Inflammatory macrophage (primary cell): ENCODE measurements at places on chromosomes 4 and X.

GRCh38 chr4:138946306-138946705, 69.3 kb upstream of the NOCT start:
- no peak for DNase-seq

GRCh38 chrX:45134315-45134731, 66.4 kb downstream of the DIPK2B start:
- DNase-seq = no peak

- DNase-seq = no peak
Measured at GRCh38 chr4:160872491-160872890, 1291.3 kb downstream of the FSTL5 start.

GRCh38 chrX:108447303-108447702, 7.7 kb downstream of the COL4A5 start:
- no peak for DNase-seq

DNA sequence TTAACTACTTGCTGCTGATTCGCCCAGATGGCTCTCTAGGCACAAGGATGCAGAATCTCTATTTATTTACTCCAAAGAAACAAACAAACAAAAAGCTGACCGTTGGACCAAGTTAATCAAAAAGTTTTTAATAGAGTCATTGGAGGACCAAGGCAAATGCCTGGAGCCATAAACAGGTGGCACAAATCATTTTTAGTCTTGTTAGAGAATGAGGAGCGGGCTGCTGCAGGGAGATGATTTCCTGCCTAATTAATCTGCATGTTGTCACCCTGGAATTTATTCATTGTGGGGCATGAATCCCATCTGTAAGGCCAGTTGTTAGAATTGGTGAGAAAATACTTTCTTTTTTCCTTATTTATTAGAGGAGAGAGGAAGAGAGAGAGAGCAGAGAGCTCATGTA, 147.4 kb upstream of the GATB start:
- no peak for DNase-seq

DNA sequence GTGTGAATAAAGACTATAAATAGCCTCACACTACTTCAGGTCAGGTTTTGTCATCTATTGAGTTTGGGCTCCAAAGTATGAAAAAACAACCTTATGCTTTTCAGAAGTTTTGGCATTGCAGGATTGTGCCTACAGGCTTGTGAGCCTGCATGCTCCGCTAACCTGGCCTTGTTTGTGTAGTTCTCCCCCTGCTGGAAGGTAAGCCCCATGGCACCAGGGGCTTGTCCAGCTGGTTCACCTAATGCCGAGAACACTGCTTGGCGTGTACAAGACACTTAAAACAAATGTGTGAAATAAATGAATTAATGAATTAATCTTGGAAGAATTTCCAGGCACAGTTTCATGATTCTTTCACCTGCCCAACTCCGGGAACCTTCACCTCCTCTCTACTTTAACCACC, 1.8 kb upstream of the HSD17B10 start:
- peak; percentile 68 for DNase-seq

DNA sequence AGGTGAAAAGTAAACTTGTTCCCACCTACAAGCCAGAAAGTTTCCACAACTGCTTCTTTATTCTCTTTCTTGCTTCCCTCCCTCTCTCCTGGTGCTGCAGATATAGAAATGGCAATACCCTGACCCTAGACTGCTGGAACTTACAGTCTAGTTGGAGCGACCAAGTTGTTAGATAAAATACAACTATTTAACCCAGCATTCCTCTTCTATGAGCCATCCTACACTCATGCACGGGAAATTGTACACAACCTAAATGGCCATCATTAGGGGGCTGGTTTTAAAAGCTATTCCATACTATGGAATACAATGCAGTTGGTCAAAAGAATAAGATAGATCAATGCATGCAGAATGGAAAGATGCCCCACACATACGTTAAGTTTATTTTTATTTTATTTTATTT, 41.1 kb downstream of the PJA1 start:
- no peak for DNase-seq

GRCh38 chr4:127239902-127240763, 392.6 kb upstream of the INTU start:
- no peak for DNase-seq

GRCh38 chr4:118032691-118033090, 1.6 kb upstream of the NDST3 start:
- no peak for DNase-seq

GRCh38 chr4:138439143-138439581, 197.0 kb upstream of the SLC7A11 start:
- no peak for DNase-seq

- DNase-seq = peak; percentile 16
Measured at GRCh38 chrX:15973946-15974345, 119.3 kb upstream of the AP1S2 start.

DNA sequence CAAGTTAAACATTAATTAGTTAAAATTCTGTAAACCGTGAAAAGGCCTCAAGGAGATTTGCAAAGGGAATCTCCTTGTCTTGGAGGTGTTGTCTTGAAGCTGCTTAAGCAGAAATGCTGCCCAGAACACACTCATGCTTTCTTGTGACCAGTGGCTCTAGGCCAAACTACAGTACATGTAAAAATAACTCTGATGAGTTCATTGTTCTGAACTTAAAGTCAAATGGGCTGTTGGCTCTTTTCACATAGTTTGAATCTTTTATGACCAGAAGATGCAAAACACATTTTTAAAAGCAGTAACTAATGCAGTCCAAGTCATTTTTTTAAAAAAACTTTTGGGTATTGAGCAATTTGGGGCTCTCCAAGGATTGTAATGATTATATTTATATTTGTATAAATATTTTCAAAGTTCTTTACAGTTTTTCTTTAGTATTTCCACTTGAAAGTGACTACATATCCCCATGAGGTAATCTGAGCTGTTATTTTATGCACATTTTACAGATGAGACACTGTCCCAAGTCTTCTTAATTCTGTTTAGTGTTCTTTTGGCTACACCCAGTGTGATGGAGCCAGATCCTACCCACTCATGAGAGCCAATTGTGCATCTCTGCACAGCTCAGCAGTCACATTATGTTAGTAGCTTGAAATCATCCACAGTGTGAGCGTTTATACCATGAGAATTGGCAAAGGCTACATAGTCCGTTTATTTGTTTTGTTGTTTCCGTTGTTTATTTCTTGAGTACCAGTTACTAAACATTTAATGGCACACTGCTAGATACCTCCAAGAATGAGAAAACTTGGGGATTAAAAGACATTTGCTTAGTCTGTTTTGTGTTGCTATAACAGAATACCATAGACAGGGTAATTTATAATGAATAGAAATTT, 112.8 kb upstream of the ATXN3L start:
- DNase-seq = peak; percentile 35

GRCh38 chr4:95304898-95305297, 243.9 kb downstream of the UNC5C start:
- no peak for DNase-seq

DNA sequence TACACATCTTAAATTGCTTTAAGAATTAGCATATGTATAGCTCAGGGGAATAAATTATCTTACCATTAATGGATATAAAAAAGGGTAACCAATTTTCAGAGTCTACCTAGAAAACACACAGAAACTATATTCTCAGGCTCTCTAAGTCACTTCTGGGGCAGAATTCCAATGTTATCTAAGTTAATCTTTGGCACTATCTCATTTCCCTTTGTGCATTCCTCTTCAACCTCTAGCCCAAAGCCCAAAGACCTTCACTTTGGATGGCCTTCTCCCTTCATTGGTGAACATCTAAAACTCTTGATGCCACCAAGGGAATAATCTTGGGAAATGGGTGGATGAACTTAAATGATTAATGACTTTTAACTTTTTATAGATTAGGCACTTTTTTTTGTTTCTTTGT, 108.3 kb downstream of the APBB2 start:
- no peak for DNase-seq

DNA sequence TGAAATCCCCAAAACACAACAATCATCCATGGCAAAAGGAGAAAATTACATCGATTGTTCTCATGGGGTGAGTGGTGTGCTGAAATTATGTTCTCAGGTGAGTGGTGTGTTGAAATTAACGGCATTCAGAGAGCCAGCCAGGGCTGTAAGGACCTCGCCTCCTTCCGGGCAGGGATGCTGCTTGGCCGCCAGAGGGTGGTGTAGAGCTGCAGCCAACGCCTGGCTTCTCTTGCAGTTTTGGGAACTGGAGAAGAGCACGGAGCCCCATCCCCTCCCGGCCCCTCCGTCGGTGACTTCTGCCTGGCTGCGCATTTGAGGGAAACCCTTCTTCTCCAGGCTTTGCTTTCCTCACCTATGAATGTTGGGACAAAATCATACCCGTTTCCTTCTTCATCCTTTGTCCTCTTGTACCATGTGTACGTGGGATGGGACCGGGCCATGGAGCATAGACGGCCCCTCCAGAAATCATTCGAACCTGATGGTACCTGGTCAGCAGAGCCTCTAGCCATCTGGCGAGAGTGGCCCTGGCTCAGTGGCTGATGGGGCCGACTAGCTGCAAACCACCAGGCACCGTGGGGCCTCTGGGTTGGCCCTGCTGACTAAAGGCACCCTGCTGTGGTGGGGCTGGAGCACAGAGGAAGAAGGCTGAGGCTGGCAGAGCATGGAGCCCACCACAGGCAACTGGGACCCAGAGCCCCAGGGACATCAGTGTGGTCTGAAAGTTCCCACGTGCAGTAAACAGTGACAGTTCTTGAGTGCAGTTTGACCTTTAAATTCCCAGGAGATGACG, 28.4 kb downstream of the TRMT44 start:
- DNase-seq = peak; percentile 59

DNA sequence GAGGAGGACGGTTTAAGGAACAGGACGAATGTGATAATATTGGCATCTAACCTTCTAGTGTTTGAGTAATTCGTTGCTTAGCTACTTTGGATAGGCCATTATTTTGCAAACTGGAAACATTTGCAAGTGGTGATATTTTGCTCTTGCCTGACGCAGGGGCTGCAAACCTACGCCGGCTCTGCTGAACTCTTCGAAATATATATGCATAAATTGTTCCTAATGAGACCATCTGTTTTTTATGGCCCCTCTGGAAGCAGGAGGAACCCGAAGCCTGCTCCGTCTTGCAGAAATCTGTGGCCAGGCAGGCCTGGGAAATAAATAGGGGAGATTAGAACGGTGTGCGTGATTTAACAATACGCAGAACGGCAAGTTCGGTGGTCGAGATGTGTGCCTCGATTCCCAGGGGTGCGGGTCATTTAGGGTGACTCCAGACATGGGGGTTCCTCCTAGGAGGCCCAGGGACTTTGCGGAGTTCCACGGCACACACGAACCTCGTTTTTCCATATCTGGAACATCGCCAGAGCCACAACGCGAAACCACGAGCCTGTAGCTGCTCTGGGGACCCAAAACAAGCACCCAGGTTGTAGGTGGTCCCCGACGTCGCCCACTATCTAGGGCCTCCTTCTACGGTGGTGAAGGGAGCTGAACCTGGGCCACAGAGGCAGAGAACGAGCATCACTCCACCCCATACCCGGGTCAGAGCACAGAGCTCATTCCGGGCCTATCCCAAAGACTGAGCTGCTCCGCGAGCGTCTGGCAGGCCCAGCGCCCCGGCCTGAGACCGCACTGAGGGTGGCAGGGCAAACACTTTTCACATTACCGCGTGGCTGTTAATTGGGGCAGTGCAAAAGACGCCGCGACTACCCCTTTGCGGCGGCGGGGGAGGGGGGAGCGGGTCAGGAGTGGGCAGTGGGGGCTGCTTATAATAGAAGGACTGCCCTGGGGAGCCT, 89.7 kb downstream of the BCOR start:
- DNase-seq = no peak

DNA sequence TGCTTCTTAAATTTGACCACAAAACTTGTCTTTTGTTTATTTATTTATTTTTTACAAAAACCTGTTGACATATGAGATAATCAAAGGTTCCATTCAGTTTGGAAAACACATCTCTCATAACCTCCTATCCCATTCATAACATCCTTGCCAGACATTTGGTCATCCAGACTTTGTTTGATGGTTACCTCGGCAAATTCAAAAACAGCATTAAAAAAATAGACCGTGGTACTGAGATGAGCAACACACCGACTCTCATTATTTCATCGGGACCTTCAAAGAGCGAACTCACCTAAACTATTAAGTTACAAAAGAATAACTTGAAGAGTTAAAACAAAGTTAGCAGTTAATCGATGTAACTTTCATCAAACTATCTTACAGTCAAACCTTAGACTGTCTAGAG, 85.8 kb upstream of the RPS6KA3 start:
- no peak for DNase-seq

DNA sequence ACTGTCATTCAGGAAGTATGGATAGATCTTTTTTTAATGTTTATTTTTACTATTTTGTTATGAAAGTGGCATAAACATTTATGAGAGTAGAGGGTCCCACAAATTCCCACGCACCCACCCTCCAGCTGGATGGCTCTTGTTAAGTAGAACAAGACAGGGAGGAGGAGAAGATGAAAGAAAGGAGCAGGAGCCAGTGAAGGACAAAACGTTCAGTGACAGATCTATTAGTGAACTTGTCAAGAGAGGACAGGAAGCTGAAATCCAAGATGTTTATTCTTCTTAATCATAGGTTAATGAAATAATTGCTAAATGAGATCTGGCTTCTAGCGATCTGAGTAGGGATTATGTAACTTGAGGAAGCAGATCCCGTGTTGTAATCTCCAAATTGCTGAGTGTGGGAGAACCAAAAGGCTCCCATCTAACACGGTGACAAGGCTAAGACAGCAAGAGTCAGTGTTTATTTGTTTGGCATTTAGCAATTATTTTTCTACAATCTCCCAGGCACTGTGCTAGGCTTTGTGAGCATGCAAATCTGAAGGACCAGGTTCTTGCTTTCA, 162.5 kb downstream of the SHROOM3 start:
- peak; percentile 62 for DNase-seq

- peak; percentile 86 for DNase-seq
Measured at GRCh38 chrX:7147978-7148854, at the start of gene PUDP. PUDP (minus strand) TSS chrX:7148153; CDS start chrX:7148113, 40 bp downstream.

DNA sequence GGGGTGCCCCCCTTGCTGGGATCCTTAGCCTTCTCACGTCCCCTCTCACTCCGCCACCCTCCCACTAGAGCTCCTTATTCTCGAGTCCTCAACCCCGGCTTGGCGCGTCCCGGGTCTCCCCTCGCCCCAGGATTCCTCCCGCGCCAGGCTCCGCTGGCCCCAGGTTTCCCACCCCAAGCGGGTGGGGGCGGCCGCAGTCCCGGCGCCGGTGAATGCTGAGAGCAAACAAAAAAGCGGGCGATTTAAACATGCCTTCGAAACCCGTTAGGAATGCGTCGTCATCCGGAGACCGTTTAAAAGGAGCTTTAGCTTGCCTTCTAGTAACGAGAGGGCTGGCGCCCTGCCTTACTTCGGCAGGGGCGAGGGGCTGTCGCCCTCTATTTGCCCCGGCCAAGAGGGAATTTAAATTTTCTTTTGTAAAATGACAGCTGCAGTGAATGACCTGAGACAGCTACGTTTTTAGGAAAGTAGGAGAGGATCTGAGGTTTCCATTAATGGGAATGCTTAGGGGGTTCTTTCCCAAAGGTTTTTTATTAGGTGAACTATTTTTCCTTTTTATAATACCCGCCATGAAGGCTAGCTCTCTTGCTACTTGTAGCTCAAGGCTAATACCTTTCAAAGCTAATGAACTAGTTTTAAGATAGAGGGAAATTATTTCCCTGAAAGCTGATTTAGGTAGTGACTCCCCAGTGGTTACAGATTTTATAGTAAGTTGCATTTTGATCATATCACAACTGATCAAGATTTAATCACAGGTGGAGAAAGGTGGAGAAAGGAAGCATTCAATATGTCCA, 3.1 kb downstream of the JADE1 start:
- DNase-seq = peak; percentile 40

GRCh38 chr4:89482251-89482650, 174.7 kb upstream of the GPRIN3 start:
- DNase-seq = peak; percentile 43
